Ascending aorta (tissue), 2 donors: ENCODE measurements at places on chromosomes 1 and 21.

GRCh38 chr1:170634824-170635410, 29.0 kb upstream of the PRRX1 start:
- DNase-seq: no peak

GRCh38 chr1:113859478-113860175, 11.9 kb downstream of the PTPN22 start:
- DNase-seq: no peak

DNA sequence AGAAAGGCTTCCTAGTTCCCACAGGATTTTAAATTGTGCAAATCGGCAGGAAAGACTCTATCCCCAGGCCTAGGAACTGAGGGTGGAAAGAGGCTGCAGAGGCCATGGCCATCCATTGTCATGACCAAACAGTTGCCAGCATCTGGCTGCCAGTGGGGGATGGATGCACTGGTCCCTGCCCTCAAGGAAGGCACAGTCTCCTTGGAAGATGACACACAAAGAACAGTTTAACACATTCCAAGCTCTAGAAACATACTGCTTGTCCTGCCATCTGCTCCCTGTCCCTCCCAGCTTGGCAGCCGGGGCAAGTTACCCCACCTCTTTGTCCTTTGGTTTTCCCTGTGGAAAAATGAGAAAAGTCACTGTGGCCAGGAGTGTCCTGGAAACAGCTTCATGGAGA, 83.2 kb downstream of the BCAR3 start:
- DNase-seq: no peak

DNA sequence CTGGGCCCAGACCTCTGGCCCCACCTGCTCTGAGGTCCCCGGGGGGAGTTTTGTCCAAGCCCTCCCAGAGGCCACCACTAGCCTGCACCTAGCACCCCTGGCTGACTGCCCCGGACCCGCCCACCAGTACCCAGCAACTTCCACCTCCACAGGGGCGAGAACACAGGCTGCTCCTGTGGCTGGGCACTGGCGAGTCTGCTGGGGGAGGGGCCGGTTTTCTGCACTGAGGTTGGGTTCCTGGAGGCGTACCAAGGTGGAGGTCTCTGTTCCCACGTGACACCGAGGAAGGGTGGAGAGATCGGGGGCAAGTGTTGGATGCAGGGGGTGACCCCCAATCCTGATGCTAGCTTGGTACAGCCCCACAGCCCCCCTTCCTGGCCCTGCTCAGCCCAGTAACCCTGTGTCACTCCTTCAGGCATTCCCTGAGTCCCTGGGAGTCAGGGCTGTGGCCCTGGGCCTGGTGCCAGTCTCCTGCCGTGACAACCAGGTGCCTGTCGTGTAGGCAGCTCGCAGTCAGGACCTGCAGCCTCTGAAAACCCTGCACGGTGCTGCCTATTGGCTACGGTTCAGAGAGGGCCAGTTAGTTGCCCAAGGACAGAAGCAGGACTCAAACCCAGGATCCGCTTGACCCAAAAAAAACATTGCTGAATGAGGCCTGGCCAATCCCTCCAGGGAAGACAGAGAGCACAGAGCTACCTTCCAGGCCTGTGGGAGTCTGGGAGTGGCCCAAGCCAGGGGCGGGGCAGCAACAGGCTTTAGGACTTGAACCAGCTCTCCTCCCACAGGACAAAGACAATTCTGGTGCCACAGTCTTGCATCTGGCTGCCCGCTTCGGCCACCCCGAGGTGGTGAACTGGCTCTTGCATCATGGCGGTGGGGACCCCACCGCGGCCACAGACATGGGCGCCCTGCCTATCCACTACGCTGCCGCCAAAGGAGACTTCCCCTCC, 3.1 kb downstream of the ESPN start:
- DNase-seq: no peak

GRCh38 chr1:201307231-201307630, 23.9 kb downstream of the PKP1 start:
- DNase-seq: no peak
